PC-9 (cell line): ENCODE measurements at places on chromosomes 16 and 17. TPM values are rescaled to one million over a fixed set of nuclear protein-coding genes. Genes with fewer than 3 reads are reported as not detected.
A peak's percentile ranks its signal among the peaks of the same experiment; 100 is the strongest.

Gene RNU2-1
- 4,274 and 6,356 TPM in 2 replicates for total RNA-seq

GRCh38 chr17:61878984-61879612 lies 15.8 kb upstream of the BRIP1 start:
- DNase-seq = no peak

DNA sequence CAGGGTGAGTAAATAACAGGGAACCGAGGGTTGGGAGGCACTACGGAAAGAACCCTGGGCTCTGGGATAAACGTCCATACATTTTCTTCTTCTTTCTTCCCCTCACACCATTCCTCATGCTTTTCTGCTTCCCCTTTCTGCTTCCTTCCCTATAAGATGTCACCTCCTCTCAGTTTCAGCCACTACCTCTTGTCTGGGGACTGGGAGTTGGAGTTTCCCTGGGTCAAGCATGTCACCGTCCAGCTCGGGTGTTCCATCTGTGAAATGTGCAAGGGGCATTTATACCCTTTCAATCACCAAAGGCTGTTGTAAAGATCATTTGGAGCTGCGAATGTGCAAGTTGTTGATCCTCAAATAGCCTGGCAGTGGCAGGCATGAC lies 17.5 kb upstream of the CCL22 start:
- DNase-seq = no peak

DNA sequence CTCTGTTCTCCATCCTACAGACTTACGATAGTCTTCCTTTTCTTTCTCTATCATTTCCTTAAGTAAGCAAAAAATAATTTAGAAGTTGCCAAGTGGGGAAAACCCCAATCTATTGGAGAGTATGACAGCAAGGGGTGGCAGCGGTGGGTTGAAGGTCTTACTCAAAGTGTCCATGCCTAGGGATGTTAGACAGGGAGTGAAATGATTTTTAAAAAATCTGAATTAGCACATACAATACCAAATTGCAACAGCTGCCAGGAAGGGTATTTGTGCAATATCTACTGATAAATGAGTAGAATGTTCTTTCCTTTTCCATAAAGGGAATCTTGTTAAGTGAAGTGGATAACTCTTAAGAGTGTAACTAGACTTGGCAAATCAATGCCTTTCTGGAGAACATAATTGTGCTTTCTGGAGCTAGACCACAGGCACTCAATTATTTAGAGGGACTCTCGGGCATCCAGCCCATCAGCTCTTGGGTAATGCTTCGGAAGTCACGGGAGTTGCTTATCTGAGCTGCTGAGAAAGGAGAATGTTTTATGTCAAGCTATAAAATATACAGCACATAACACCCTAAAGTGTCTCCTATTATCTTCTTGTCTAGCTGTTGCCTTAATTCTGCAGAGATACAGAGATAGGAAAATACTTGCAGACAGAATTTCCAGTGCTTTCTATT lies 151.5 kb downstream of the KCNJ2 start:
- no peak for DNase-seq

- DNase-seq = no peak
Observed at GRCh38 chr16:81630635-81631031, 148.5 kb upstream of the PLCG2 start.

DNA sequence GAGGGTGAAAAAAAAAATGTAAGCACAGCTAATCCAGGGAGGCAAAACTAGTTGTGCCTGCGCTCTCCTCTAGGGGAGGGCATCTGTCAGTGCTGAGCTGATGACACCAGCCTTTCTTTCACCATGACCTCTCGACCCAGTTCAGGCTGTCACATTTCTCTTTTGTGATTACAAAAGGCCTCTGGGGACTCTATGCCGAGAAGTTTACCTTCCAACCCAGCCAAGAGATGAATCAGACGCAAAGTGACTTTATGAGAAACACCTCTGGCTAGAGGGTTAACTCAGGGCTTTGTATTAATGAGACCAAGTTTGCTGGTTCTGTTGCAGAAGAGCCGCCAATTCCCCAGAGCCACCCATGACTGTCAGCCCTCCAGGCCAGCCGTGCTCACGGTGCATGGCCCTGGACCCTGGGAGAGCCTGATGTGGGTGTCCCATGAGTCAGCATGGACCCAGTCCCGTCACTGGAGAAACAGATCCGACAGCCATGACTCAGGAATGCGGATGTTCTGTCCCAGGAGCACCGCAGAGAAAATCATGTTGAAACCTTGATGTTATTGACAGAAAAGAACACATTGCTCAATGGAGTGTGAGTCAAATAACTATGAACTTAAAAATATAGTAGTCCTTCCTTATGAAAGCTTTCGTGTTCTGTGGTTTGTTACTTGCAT lies 437.2 kb downstream of the HS3ST3B1 start:
- peak; percentile 57 for DNase-seq
